CD4-positive, alpha-beta memory T cell (primary cell): ENCODE measurements at places on chromosomes 5 and 9.

DNA sequence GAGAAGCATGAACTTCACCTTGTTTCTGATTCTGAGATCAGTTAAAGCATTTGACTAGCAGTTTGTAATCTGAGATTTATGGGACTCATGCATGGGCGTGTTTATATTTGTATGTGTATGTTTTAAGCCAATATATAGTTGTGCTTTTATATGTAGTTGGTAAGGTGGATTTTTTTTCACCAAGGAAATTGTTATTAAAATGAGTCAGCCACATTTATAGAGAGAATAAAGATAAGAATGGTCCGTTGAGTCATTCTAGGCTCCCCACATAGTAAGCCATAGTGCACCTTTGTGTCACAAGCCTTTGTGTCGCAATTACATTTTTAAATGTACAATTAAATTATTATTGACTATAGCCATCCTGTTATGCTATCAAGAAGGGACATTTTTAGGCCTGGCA is 89.0 kb downstream of the NLN start:
- no peak for DNase-seq

DNA sequence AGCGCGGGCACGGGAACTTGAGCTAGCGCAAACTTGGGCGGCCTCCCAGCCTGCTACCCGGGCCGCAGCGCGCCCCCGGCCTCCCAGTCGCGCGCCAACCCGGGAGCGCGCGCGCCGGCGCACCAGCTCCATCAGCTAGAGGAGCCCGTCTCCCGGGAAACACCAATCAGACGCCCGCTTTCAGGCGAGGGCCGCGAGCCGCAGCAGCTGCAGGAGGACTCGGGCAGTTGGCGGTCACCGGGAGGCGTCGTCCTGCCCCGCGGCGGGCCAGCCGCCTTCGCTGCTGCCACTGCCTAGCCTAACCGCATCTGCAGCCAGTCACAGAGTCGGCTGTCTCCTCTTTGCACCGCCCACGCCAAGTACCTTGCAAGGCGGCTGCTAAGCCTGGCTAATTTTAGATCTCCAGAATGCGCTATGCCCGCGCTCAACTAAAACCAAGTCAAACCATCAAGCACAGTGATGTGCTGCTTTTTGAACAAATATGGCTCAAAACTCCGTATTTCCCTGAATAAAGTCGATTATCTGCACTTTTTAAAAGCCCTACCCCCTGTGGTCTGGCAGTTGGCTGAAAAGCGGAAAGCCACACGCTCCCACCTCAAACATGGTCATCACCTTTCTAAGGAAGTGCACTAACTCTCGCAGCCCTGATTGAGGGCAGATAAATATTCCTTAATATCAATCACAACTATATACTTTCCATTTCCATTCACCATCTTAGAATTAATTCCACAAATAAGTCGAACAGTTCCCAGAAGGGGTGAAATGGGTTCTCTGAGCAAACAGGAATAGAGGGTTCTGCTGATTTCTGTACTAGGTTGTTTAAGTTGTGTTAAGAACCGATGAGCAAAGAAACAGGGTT is 221.8 kb downstream of the MEF2C start:
- no peak for DNase-seq

GRCh38 chr5:60026161-60026560 is 132.6 kb upstream of the PDE4D start:
- DNase-seq, result no peak

- no peak for DNase-seq
Measured at GRCh38 chr5:8429778-8430758, 561.1 kb downstream of the MTRR start.

DNA sequence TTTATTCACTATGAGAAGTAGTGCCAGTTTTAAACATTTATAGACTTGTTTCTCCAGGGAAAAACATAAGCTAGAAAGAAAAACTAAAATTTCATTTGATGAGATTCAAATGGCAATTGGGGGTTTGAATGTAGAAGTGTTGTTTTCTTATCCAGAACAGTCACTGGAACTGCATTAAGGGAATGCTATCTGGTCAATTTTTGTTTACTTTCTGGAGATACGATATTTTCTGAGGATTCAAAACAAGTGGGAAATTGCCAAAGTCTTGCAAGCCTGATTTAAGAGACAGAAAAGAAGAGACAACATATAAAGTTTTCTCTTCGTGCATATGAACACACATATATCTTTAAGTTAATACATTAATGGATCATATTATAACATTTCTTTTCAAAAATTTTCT is 118.4 kb downstream of the NXNL2 start:
- no peak for DNase-seq

GRCh38 chr5:139132515-139132914 is 65.7 kb downstream of the SIL1 start:
- DNase-seq, result no peak

DNA sequence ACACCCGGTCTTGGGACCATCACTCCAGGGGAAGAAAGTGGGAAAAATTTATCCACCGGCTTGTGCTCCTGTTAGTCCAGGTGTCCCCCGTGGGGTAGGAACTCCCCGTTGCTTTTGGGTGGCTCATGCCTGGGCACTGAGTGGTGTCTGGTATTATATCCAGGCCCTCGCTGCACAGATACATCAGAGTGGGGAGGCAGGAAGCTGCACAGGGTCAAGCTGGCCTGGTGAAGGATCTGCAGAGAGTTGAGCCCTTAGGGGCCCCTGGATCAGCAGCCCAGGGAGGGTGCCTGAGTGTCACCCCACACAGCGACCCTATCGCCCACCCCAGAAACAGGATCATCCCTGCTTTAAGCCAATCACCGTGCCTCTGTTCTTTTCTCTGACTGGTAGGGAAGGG is 24.4 kb upstream of the COL5A1 start:
- no peak for DNase-seq

GRCh38 chr9:135997090-135998015 is 36.2 kb upstream of the UBAC1 start:
- DNase-seq, result no peak

- no peak for DNase-seq
Measured at GRCh38 chr9:77794985-77795384, 146.9 kb upstream of the GNA14 start.

DNA sequence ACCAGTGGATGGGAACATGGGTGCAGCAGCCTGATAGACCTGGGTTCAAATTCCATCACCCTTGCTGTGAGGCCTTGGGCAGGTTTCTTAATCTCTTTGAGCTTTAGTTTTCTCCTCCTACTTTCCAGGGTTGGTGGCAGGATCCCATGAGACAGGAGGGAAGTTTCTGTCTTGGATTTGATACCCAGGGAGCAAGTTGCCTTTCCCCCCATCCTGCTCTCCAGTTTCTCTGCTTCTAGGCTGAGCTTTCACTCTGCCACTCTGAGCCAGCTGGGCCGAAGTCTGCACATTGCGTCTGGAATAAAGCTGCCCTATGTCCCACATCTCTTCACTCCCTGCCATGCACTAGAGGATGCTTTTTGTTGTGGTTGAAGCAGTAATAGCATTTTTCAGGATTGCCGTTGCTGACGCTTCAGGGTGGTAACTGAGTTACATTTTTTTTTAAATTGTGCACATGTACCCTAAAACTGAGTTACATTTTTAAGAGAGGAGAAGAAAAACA is 40.5 kb upstream of the ANGPTL2 start:
- DNase-seq, result no peak

DNA sequence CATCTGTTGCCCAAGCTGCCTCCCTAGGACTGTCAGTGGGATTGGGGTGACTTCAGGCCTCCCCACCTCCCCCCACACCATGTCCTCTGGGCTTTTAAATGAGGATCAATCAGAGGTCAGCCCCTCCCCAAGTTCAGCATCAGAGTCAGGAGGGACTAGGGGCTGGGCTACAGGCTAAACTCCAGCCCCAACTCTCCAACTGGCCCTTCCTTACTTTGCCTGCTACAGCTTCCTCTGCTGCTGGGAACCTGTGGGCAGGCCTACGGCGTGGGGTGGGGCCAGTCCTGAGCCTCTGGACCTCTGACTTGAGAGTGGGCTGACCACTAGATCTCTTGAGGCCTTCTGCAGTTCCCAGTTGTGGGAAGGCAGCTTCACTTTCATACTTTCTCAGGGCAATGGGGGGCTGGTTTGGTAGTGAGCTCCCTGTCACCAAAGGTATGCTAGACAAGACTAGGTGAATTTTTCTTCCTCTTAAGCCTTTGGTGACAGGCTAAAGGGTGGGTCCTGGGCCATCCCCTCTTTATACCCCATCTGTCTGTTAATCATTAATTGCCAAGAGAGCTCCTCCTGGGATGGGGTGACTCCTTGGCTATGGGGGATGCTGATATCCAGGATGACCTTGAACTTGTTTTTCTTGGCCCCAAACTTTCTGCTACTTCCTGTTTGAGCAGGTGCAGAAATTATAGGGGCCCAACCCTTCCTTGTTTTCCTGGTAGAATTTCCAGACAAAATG is 10.8 kb upstream of the DAB2IP start:
- DNase-seq, result no peak

- DNase-seq, result no peak
Measured at GRCh38 chr5:127290946-127291693, 524 bp downstream of the MEGF10 start.

DNA sequence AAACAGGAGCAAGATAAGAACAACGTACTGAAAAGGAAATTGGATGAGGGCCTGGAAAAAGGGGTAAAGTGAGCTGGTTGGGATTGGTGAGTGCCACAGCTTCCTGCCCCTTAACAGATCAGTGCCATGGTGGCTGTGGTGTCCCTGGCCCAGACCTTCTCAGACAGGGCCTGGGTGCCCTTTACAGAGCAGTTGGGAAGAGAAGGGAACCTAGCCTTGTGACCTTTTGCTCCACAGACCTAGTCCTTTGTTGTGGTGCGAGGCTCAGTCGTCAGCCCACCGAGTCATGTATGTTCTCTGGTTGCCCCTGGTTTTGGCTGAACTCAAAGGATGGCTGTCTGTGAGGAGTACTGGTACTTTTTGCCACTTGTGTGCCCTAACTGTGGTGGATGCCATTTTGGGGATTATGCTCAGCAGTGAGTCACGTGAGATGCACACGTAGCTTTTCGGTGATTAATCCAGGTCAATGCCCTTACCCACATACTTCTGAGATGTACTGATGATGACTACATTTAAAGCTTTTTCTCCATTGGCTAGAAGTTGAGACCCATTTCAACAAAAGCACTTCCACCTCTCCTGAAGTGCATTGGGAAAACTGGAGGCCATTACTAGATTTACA is 48.4 kb downstream of the EXOSC2 start:
- DNase-seq, result no peak

- DNase-seq, result no peak
Measured at GRCh38 chr9:135741276-135742219, 39.6 kb downstream of the KCNT1 start.

DNA sequence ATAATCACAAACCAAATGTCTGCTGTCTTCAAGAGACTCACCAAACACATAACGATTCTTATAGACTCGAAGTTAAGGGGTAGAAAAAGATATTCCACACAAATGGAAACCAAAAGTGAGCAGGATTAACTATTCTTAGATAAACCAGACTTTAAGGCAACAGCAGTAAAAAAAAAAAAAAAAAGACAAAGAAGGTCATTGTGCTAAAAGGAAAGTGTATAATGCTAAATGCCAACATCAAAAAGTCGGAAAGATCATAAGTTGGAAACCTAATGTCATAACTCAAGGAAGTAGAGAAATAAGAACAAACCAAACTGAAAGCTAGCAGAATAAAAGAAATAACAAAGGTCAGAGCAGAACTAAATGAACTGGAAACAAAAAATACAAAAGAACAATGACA is 714.6 kb downstream of the SEMA5A start:
- DNase-seq, result no peak

GRCh38 chr9:123542435-123543225 is 186.6 kb downstream of the CRB2 start:
- DNase-seq, result no peak

DNA sequence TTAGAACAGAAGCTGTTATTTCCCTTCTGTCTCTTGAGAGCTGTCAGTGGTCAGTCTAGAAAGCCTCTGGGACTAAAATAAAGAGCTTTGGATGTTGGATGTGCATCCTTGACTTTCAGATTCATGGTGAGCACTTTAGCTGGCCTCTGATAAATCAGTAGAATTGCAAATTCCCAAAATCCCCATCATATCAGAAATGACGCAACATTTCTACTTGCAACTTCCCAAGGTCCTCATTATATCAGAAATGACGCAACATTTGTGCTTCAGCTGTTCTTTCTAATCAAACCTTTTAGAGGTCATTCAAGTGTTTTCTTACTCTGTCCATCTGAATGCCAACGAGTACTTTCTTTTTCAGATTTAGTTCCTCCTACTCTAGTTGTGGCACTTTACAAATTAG is 167.3 kb upstream of the MOCS2 start:
- no peak for DNase-seq

- no peak for DNase-seq
Measured at GRCh38 chr5:33612386-33612785, 171.6 kb downstream of the TARS1 start.

- no peak for DNase-seq
Measured at GRCh38 chr9:112430006-112430522, 50.2 kb downstream of the HSDL2 start.

DNA sequence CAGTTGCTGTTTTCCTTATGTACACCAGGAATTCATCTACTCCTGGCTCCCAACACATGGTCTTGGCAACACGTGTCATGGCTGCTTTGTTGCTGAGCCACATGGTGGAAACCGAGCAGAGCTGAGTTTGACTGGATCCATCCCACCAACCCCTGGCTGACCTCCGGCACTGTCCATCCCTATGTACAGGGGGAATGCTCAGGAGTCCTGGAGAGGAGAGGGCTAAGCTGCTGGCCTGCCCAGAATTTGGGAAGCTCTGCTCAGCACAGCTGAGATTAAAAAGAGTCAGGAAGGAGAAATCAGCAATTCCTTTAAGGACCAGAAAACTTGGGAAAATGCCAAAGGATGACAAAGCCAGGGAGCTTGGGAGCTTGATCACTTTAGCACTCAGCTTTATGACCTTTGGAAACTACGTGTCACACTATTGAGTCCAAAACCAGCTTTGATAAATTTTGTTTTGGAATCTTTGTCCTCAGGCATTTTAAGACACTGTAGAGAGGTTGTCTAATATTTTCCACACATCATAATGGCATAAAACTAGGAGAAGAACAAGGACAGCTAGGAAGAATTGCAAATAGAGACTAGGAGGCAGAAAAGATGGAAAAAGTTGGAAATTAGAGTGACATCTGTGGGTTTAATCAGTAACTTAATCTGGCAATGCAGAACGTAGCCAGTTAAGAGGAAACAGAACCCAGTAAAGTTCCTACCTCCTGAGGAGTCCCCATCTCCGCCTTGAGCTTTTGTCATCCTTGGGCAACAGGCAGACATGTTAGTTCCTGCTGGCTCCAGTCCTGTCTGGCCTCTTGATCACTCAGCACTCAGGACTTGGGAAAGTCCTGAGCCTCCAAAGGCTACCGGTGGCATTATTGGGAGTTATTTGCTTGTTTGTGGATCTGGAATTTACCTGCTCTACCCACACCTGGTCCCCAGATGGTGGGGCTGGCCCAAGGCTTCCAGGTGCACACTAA is 62.5 kb upstream of the PLPP1 start:
- DNase-seq, result no peak
